Activated T-helper 1 cell treated with anti-CD3 and anti-CD28 coated beads, Interleukin-12 subunit alpha, Interleukin-12 subunit beta, Interleukin-2, Interleukin-4 antibody, amounts not matched to agents 30 ng/mL and 10 ng/mL and 1 ng/mL, durations not matched to agents 14 hours and 24 hours and 36 hours (primary cell): ENCODE measurements at places on chromosomes 7 and 10.

DNA sequence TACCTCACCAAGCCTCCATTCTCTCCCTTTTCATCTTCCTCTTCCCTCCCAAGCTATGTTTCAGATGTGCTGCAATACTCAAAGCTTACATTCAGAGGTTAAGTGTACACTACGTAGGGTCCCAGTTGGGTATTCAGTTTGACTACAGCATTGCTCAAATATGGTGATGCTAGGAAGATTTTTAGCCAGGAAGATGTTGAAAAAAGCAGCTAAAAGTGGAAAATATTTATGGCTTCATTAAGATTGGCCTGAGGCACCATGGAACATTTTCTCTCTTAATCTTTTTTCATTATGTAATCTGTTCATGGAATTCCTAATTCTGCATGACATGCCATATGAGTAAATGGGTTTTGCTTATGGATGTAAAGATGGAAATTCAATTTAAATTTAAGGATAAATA lies 72.0 kb upstream of the ABCB5 start:
- no peak overlapping the region for H3K27ac ChIP-seq
- H3K4me1 ChIP-seq: peaks cover 4% of the 10 kb centered on the region
- DNase-seq: no peak
- H3K36me3 ChIP-seq: no peaks in the 10 kb centered on the region

- H3K4me1 ChIP-seq: no peaks in the 10 kb centered on the region
- H3K36me3 ChIP-seq: no peaks in the 10 kb centered on the region
- H3K27me3 ChIP-seq: no peaks in the 10 kb centered on the region
- no peak for DNase-seq
- H3K4me3 ChIP-seq: no peak overlapping the region
- H3K27ac ChIP-seq: no peak overlapping the region
Observed at GRCh38 chr7:146683439-146683838, 566.8 kb downstream of the CNTNAP2 start.

- H3K27me3 ChIP-seq: peaks cover 50% of the 10 kb centered on the region
- no peaks in the 10 kb centered on the region for H3K36me3 ChIP-seq
- DNase-seq: no peak
- H3K27ac ChIP-seq: no peak overlapping the region
- no peak overlapping the region for H3K4me3 ChIP-seq
Observed at GRCh38 chr7:3309140-3309539, 8.1 kb downstream of the SDK1 start.

- H3K36me3 ChIP-seq: peaks cover 21% of the 10 kb centered on the region
- no peaks in the 10 kb centered on the region for H3K27me3 ChIP-seq
- no peak overlapping the region for H3K4me3 ChIP-seq
- no peak for DNase-seq
- H3K4me1 ChIP-seq: peaks cover 6% of the 10 kb centered on the region
- H3K27ac ChIP-seq: no peak overlapping the region
Observed at GRCh38 chr10:5461914-5462840, 37.2 kb downstream of the CALML5 start.

GRCh38 chr10:67808704-67809103 lies 29.3 kb downstream of the DNAJC12 start:
- peaks cover 15% of the 10 kb centered on the region for H3K36me3 ChIP-seq
- H3K4me3 ChIP-seq: no peak overlapping the region
- no peak for DNase-seq

DNA sequence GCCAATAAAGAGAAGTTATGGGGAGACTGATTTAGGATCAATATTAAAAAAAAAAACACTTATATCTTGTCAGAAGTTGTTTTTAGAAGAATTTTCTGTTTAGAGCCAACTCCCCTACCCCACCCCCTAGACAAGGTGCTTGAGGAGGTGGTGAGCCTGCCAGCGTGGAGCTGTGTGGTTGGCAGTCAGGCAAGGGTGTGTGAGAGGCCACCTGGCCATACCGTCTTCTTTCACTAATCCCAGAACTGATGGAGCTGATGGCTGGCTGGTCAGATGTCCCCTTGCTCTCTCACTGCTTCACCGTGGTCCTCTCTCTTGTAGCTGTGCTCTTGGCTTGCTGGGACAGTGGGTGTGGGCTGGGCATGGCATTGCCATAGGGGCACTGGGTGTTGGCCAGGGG lies 34.3 kb downstream of the NACAD start:
- peaks cover 55% of the 10 kb centered on the region for H3K36me3 ChIP-seq
- no peak overlapping the region for H3K4me3 ChIP-seq

GRCh38 chr10:90447831-90448230 lies 410.0 kb downstream of the HTR7 start:
- no peak overlapping the region for H3K4me3 ChIP-seq
- H3K4me1 ChIP-seq: no peaks in the 10 kb centered on the region
- DNase-seq: no peak
- no peak overlapping the region for H3K27ac ChIP-seq
- no peaks in the 10 kb centered on the region for H3K36me3 ChIP-seq

- no peak overlapping the region for H3K27ac ChIP-seq
- H3K27me3 ChIP-seq: no peaks in the 10 kb centered on the region
- no peak overlapping the region for H3K4me3 ChIP-seq
- H3K4me1 ChIP-seq: no peaks in the 10 kb centered on the region
- no peak for DNase-seq
Observed at GRCh38 chr10:132644527-132645246, 107.1 kb downstream of the INPP5A start.

DNA sequence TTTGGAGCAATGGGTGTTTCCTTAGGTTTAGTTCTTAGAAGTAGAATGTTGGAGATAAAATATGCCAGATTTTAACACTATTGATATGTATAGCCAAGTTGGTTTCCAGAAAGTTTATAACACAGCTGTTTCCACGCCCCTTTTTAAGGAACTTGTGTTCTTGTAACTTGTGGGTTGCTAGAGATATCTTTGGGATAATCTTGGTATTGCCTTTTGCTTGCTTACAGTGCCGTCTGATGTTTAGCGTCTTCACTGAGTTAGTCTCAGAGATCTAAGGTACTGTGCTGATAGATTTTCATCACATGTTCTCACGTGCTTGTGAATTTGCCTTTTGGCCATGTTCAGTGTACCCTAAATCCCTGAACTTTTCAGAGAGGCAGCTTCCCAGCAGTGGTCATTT lies 12.4 kb downstream of the TMEM248 start:
- peaks cover 20% of the 10 kb centered on the region for H3K36me3 ChIP-seq
- peak overlapping the region; percentile 44 for H3K27ac ChIP-seq
- no peak for DNase-seq
- no peaks in the 10 kb centered on the region for H3K27me3 ChIP-seq

DNA sequence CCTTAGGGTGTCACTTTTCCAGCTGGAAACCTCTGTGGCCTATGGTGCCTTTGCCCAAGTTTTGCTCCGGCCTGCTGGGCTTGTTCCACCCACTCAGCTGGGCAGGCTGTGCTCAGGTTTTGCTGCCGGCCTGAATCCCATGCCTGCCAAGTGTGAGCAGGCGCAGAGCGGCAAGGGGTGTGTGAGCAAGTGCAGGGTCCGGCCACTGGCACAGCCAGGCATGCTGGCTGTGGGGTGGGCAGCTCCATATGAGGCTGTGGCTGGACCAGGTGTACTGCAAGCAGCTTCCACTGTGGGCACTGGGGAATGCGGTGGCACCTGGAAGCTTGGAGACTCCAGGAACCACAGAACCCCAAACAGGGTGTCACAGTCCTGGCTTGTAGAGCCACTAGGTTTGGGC lies 92.1 kb downstream of the AUTS2 start:
- H3K27me3 ChIP-seq: no peaks in the 10 kb centered on the region
- no peak for DNase-seq
- no peak overlapping the region for H3K27ac ChIP-seq
- no peaks in the 10 kb centered on the region for H3K4me1 ChIP-seq

DNA sequence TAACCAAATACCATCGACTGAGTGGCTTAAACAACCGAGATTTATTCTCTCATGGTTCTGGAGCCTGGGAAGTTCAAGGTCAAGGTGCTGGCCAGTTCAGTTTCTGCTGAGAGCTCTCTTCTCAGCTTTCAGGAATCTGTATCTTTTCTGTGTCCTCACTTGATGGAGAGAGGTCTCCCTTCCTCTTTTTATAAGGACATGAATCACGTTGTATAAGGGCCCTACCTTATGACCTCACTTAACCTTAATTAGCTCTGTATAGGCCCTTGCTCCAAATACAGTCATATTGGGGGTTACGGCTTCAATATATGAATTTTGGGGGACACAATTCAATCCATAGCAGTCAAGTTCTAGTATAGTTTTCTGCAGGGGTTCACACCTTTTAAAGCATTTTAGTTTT lies 135.2 kb upstream of the ADO start:
- no peaks in the 10 kb centered on the region for H3K27me3 ChIP-seq
- H3K27ac ChIP-seq: no peak overlapping the region
- no peak for DNase-seq
- H3K4me3 ChIP-seq: no peak overlapping the region
